ENCODE measurements at places on chromosomes 11 and 22. TPM values are rescaled to one million over a fixed set of nuclear protein-coding genes. Genes with fewer than 3 reads are reported as not detected.

GRCh38 chr11:121563900-121564822, 111.4 kb upstream of the SORL1-AS1 start:
- no peaks in the 10 kb centered on the region for H3K36me3 ChIP-seq
- no peaks in the 10 kb centered on the region for H3K4me1 ChIP-seq
- peaks cover 41% of the 10 kb centered on the region for H3K27me3 ChIP-seq
- no peak for DNase-seq
- no peak overlapping the region for H3K27ac ChIP-seq

Gene PHF21B
- not detected for polyA plus RNA-seq

Gene IL18
- 51.9 TPM for polyA plus RNA-seq

Gene PRDM10
- polyA plus RNA-seq, result 2.9 TPM

GRCh38 chr11:33778675-33779074, 4.4 kb upstream of the FBXO3 start:
- H3K4me1 ChIP-seq, result peaks cover 27% of the 10 kb centered on the region
- no peak overlapping the region for H3K27ac ChIP-seq
- no peaks in the 10 kb centered on the region for H3K36me3 ChIP-seq
- H3K27me3 ChIP-seq, result no peaks in the 10 kb centered on the region
- H3K4me3 ChIP-seq, result no peak overlapping the region
- DNase-seq, result peak; percentile 75

Gene FGF3
- polyA plus RNA-seq, result not detected

DNA sequence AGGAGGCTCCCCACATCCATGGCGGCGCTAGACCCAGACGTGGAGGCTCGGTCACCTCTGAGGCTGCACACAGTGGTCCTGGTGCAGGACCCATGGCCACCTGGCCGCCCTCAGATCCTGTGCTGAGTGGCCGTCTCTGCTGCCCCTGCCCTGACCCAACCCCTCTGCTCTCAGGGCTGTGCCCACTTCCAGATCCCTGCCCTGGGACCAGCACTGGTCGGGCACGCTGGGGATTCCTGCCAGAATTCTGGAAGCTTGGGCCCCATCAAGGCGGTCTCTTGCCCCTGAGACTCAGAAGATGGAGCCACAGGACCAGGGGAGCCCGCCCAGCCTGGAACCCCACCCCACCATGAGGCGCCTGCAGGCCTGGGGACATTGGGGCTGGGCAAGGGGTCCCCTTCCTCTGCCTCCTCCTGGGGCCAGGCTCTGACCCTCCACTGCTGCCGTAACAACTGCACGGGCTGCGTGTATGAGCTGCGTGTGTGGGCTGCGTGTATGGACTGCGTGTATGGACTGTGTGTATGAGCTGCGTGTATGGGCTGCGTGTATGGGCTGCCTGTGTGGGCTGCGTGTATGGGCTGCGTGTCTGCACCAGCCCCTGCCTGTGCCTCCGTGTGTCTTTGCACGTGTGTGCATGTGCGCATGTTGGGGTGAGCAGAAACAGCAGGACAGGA, 48.7 kb downstream of the IGLL1 start:
- H3K27me3 ChIP-seq, result no peaks in the 10 kb centered on the region
- H3K27ac ChIP-seq, result no peak overlapping the region
- no peak for DNase-seq
- no peaks in the 10 kb centered on the region for H3K36me3 ChIP-seq
- no peaks in the 10 kb centered on the region for H3K4me1 ChIP-seq

DNA sequence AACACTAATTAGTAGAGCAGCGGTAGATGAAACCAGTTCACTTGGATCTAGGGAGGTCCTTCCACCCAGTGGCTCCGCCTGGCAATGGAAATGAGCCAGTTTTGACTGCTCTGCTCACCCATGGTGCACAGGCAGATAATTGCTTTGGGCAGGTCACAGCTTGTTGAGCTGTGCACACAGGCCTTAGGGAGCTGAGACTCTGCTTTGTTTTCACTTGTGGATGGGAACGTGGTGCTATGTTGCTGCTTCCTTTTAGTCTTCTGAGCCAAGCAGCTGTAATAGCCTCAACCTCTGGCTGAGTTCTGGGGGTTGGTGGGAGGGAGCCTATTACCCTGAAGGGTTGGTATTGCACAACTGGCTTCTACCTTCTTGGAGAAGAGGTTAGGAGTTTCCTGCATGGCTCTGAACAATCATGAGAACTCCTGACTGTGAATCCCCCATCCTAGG, 262.3 kb upstream of the MTNR1B start:
- no peak overlapping the region for H3K4me3 ChIP-seq
- DNase-seq, result no peak
- H3K27ac ChIP-seq, result no peak overlapping the region
- peaks cover 21% of the 10 kb centered on the region for H3K4me1 ChIP-seq
- no peaks in the 10 kb centered on the region for H3K36me3 ChIP-seq

Gene TMEM191B
- polyA plus RNA-seq, result 1.0 TPM

DNA sequence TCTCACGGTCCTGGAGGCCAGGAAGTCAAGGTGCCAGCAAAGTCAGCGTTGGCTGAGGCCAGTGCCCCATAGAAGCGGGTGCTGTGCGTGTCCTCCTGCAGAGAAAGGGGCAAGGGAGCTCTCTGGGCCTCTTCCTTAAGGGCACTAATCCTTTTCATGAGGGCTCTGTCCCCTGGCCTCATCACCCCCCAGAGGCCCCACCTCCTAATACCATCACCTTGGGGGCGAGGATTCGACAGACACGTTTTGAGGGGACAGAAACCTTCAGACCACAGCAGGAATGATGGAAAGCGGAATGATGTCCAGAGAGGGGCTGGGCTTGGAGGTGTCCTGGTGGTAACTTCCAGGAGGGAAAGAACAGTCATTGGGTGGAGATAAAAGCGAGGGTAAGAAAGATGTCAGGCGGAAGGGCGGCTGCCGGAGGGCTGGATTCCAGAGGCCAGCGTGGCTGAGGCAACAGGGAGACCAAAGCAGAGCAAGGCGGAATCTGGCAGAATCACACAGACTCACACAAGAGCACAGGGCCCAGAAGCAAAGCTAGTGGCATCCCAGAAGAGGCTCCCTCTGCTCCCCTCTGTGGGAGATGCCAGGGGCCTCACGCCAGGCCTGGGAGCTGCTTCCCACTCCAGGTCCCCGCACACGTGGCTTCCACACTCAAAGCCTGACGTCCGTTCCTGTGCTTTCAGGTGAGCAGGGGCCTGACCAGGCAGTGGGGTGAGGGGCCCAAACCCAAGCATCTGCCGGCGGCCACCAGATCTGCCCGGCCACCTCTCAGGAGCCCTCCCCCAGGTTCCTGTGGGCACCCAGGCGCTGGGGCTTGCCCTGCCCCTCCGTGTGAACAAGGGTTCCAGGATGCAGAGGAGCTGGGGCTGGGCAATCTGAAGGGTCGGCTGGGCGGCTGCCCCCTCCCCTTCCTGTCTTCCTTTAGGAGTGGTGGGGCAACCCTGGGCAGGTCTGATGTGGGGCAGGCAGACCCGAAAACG, 784.5 kb downstream of the BRD1 start:
- no peaks in the 10 kb centered on the region for H3K36me3 ChIP-seq
- H3K4me1 ChIP-seq, result no peaks in the 10 kb centered on the region
- H3K27me3 ChIP-seq, result no peaks in the 10 kb centered on the region
- no peak overlapping the region for H3K27ac ChIP-seq
- DNase-seq, result no peak

Gene PAMR1
- polyA plus RNA-seq, result 119 TPM

Gene CCDC73
- not detected for polyA plus RNA-seq

Gene TEX12
- not detected for polyA plus RNA-seq

DNA sequence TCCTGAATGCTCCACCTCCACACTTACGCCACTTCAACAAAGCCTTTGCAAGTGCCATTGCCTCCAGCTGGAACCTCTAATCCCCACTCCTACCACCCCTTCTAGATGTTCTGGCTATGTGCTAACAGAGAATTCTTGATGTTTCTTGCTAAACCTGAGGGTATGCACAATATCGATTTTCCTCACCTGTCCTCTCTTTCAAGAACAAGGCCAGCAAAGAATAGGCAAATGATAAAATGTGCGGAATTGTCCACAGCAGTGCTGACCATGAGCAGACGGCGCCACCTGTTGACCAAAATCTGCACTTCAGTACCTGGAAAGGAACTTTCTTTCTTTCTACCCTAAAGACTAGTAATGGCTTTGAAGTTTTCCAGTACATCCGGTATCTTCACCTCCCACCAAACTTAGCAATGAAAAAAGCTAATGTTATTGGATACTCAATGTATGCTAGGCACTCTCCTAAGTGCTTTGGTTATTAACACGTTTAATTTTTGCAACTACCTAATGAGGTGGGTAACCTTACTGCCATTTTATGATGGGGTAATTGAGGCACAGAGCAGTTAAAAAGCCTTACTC, 3.4 kb downstream of the TIMM10 start:
- no peak overlapping the region for H3K27ac ChIP-seq
- H3K27me3 ChIP-seq, result no peaks in the 10 kb centered on the region
- H3K36me3 ChIP-seq, result no peaks in the 10 kb centered on the region
- no peak overlapping the region for H3K4me3 ChIP-seq
- H3K4me1 ChIP-seq, result 0 out of 2 replicates have a peak, but pooled peaks cover 5% of the 10 kb centered on the region

DNA sequence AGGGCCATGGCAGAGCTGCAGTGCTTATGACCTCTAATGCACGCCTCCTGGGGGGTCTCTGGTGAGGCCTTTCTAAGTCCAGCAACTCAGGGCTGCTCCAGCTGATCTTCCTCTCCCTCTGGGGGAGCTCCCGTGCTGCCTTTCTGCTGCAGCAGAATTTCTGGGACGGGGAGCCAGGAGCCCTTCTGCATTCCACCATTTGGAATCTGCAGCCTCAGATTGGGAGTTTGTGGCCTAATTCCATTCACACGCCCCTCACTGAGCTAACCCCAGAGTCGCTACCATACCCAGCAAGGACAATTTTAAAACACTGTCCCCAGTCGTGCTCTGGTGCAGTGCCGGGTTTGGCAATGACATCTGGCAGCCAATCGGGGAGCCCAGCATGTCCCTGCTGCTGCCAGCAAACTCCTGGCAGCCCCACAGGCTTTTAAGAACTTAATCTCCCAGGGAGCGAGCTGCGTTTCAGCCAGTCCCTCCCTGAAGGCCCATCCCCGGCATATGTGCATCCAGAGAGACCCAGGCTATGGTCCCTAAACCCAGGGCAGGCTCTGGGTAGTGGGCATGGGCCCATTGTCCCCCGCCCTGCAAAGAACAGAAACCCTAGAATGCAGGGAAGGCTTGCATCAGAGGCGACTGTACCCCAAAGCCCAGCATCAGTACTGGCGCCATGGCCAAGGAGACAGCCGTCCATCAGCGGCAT, 4.7 kb downstream of the SHANK2 start:
- H3K4me3 ChIP-seq, result no peak overlapping the region
- no peaks in the 10 kb centered on the region for H3K36me3 ChIP-seq
- no peak for DNase-seq
- no peak overlapping the region for H3K27ac ChIP-seq
- H3K4me1 ChIP-seq, result no peaks in the 10 kb centered on the region

- no peak for DNase-seq
- H3K4me1 ChIP-seq, result no peaks in the 10 kb centered on the region
- no peaks in the 10 kb centered on the region for H3K36me3 ChIP-seq
- H3K4me3 ChIP-seq, result no peak overlapping the region
- H3K27ac ChIP-seq, result no peak overlapping the region
- no peaks in the 10 kb centered on the region for H3K27me3 ChIP-seq
Observed at GRCh38 chr11:86079421-86079820, 10.5 kb upstream of the PICALM start.

- no peak overlapping the region for H3K4me3 ChIP-seq
- DNase-seq, result no peak
- H3K27me3 ChIP-seq, result no peaks in the 10 kb centered on the region
- no peaks in the 10 kb centered on the region for H3K4me1 ChIP-seq
Observed at GRCh38 chr22:45650721-45651120, 20.9 kb upstream of the ATXN10 start.

Gene TEX54
- not detected for polyA plus RNA-seq

GRCh38 chr11:65743681-65744025, 23.1 kb upstream of the RNASEH2C start:
- no peaks in the 10 kb centered on the region for H3K27me3 ChIP-seq
- H3K4me3 ChIP-seq, result no peak overlapping the region
- H3K36me3 ChIP-seq, result no peaks in the 10 kb centered on the region
- H3K4me1 ChIP-seq, result no peaks in the 10 kb centered on the region
- no peak for DNase-seq
- H3K27ac ChIP-seq, result no peak overlapping the region

DNA sequence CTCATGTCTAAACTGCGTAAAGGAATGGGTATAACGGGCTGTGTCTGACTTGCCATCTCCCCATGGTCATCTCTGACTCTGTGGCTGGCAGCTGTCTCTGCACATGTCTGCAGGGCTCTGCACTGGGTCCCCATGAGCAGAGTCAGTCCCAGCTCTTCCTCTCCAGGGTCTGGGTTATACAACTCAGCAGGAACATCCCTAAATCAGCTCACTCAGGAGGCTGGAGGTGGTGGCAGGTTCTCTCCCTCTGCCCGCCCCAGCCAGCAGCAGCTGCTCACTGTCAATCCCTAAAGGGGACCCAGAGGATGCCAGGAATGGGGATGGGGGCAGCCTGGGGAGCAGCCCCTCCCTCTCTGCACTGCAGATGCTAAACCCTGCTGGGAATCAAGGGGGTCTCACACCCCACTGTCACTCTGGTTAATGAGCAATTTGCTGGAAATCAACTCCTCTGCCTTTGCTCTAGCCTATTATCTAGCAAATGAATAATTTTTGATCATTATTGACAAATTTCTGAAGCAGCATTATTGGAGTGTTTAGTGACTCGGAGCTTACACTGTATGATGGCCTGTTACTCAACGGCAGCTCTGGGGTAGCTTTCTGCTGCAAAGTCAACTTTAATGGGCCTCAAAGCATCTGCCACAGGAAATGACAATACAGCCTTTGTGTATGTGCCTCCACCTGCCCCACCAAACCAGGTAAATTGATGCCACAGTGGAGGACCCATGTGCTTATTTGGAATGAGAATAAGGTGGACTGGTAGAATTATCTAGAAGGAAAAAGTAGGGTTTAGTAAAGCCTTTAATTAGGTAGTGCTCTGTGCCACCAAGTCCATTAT, 55.7 kb upstream of the SHANK2 start:
- H3K36me3 ChIP-seq, result no peaks in the 10 kb centered on the region
- no peak overlapping the region for H3K4me3 ChIP-seq
- no peak overlapping the region for H3K27ac ChIP-seq
- H3K4me1 ChIP-seq, result no peaks in the 10 kb centered on the region

DNA sequence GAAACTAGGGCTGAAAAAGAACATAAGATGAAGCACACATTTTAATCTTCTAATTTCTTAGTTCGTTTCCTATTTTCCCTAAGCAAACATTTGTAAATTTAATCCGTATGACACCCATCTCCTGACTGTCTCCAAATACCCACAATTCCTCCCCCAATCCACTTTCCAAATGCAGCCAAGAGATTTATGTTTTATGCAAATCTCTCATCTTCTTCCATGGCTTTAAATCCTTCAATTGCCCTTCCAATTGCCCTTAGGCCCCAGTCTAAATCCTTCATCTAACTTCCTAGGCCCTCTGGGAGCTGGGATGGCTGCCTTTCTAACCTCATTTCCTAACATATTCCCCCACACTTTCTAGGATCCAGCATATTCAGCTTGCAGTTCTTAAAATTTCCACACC, 18.0 kb upstream of the POU2AF1 start:
- H3K4me1 ChIP-seq, result no peaks in the 10 kb centered on the region
- H3K36me3 ChIP-seq, result no peaks in the 10 kb centered on the region
- H3K27ac ChIP-seq, result no peak overlapping the region
- H3K27me3 ChIP-seq, result peaks cover 21% of the 10 kb centered on the region
- DNase-seq, result no peak
- H3K4me3 ChIP-seq, result no peak overlapping the region

- no peak overlapping the region for H3K27ac ChIP-seq
- H3K4me3 ChIP-seq, result no peak overlapping the region
- H3K27me3 ChIP-seq, result no peaks in the 10 kb centered on the region
- H3K4me1 ChIP-seq, result no peaks in the 10 kb centered on the region
- no peaks in the 10 kb centered on the region for H3K36me3 ChIP-seq
- DNase-seq, result no peak
Observed at GRCh38 chr11:71843858-71844257, 10.9 kb downstream of the DEFB108B start.

Data from GM23248 (cell line).